ENCODE measurements at places on chromosomes 3 and 15.

- no peak for DNase-seq
Measured at GRCh38 chr3:127320529-127321121, 32.8 kb upstream of the PRR20G start.

GRCh38 chr3:166304584-166304983 lies 467.4 kb upstream of the BCHE start:
- DNase-seq = no peak

- DNase-seq = no peak
Measured at GRCh38 chr3:186964616-186965015, 34.3 kb downstream of the ST6GAL1 start.

- peak; percentile 85 for DNase-seq
Measured at GRCh38 chr3:197428117-197428801, 127.5 kb downstream of the BDH1 start.

DNA sequence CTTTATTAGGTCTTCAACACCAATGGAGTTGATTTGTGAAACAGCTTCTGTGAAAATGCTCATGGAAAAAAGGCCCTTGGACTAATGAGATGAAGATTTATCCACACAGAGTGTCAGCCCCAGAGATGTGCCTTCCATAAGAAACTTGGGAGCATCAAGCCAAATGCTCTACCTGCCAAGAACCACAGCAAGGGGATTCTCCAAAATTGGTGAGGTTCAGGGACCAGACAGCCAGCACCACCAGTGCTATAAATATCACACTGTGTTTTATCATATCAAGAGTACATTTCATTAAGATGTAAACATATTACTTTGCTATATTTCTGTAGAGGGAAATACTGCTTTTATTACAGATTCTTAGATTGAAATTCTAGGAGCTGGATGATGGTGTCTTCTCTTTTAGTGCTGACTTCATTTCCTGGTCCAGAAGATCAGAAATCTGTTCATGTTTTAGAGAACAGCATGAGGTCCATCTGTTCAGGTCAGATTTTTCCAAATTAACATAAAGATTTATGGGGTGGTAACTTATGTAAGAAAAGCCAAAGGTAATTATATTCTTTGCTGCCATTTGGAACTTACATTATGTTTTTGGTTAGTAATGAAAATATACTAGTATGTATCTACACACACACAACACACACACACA lies 17.7 kb downstream of the SLC35G2 start:
- no peak for DNase-seq

DNA sequence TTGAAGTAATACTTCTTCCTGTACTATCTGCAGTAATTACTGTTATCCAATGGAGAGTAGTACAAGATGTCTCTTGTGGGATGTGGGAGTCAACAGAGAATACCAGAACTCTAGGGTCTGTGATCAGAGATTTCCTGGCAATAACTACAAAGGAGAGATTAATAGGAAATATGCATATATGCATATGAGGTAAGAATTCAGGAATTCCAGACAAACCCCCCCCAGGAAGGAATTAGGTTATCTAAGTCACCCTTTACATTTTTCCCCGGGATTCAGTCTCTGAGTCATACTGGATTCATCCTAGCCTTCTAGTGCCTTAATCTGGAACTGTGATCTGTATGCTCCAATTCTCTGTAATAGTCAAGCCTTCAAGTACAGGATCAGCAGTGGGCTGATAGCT lies 49.4 kb downstream of the GTF2E1 start:
- DNase-seq = peak; percentile 77

DNA sequence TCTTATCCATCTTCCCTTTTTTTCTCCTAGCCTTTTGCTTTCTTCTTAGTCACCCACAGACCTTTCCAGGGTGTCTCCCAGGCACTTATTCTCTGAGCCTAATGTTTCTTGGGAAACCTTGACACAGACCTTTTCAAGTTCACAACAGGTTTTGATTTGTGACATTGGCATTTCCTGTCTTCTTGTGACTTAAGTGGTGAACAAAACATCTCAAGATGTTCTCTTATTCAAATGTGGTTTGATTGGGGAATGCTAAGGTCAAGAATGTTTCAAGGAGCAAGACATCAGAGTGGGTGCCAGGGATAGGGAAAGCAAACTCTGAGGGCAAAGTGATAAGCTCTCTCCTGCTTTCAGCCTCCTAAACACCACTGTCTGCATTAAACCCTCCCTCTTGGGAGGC lies 68.2 kb upstream of the GSK3B start:
- DNase-seq = peak; percentile 32

DNA sequence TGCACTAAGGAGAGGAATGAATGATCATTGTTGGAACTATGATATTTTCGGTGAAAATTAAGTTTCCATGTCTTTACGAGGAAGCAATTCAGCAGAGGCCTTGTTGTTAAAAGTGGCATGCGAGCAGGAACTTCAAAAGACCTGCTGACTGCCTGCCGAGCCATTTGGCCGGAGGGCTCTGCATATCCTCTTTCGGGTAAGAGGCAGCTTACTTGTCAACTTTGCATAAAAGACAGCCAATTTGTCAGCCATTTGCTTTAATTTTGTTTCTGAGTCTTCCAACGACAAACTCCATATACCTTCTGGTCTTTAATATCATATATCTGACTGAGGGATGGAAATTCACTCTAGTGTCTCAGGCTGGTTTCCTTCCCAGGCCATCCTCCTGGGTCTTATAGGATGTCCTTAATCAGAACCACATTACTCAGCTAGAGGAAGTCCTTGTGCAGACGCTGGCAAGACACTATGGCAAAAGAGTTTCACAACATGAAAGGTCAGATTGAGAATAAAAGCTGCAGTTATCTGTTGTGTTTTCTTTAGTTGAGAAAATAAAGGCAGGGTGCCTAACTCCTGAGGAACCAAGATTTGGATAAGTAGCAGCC lies 128.7 kb upstream of the WNT5A start:
- peak; percentile 42 for DNase-seq

DNA sequence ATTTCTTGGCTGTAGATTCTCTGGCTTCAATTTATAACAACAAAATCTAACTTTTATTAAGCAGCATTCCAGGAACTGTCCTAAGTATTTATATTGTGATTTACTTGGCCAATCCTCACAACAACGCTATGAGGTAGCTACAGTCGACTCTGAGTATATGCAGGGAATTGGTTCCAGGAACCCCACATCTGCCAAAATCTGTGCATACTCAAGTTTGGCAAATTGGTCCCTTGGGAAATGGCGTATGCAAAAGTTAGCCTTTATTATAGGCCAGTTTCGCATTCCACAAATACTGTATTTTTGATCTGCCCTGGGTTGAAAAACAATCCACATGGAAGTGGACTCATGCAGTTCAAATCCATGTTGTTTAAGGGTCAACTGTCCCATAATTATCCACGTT lies 53.9 kb downstream of the RAP2B start:
- DNase-seq = peak; percentile 19

GRCh38 chr3:11991751-11992150 lies 12.4 kb upstream of the SYN2 start:
- DNase-seq = no peak

- DNase-seq = no peak
Measured at GRCh38 chr3:106376016-106376570, 507.3 kb upstream of the CBLB start.

GRCh38 chr15:40217166-40217824 lies 21.6 kb upstream of the PAK6 start:
- peak; percentile 76 for DNase-seq

- DNase-seq = no peak
Measured at GRCh38 chr15:78033864-78034263, 43.6 kb downstream of the TBC1D2B start.

GRCh38 chr3:135779024-135779423 lies 186.5 kb upstream of the PPP2R3A start:
- DNase-seq = no peak

GRCh38 chr3:189389346-189389745 lies 217.6 kb downstream of the TPRG1 start:
- no peak for DNase-seq

GRCh38 chr3:80097674-80098073 lies 329.9 kb upstream of the ROBO1 start:
- no peak for DNase-seq

DNA sequence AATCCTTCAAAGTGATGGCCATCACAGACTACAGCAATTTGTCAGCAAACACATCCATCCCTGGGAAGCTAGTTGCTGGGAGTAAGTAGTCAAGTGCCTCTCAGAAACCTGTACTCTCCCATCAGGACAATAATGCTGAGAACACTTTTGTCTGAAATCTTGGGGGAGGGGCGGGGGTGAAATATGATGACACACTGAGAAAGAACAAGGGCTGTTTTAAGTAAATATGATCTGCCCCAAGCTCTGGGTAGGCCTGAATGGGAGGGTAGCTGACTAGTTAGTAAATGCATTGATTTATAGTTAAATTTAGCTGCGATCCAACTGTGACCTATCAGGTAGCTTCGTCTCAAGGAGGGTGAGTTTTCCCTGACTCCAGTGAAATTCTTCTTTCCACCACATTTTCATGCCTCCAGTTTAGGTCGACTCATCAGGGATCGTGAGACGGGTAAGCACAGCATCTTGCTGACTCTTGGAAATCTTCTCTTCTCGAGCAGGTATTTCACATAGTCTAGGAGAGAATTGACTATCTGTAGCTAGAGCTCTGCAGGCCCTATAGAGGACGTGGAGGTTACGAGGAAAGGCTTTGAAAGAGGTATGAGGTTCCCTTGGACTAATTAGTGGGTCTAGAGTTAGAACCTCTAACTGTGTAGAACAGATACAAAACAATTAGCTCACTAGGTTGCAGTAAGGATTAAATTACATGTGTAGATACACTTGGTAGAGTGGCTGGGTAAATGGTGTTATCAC lies 213.4 kb upstream of the SLC2A2 start:
- no peak for DNase-seq

GRCh38 chr3:47380026-47380600 lies 708 bp upstream of the PTPN23 start:
- no peak for DNase-seq

DNA sequence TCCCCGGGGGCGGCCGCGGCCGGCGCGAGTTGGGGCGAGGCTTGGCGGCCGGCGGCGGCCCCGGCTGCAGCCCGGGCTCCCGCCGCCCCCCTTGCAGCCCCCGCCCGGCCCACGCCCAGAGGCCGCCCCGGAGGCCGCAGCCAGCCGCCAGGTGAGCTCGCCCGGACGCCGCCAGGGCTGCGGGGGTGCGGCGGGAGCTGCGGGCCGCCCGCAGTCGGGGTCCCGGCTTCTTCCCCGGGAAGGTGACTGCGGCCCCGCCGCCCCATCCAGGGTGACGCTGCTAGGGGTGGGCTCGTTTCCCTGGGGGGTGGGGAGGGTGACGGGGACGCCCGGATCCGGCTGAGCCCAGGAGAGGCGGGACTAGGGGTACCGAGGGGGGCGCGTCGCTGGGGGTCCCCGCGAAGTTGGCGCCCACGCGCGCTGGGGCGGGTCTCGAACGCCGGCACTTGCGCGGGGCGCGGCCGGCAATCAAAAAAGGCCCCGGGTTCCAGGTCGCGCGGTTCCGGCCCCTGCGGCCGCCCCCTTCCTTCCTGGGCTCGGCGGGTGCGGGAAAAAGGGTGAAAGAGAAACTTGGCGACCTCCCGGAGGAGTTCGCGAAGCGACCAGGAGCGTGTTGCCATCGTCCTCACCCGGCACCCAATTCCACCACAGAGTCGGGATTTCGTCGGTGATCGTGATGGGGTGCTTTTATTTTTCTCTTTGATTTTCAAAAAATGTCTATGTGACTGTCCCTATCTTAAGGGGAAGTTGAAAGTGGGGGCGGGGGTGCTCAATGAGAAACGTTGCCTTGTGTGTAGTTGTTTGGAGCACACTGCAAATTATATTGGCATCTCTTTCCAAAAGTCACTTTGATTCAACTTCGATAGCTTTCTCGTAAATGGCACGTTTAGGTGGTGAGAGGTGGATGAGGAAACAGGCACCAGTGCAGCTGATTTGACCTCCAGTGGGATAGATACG lies 619 bp downstream of the ATXN7 start:
- peak; percentile 47 for DNase-seq

DNA sequence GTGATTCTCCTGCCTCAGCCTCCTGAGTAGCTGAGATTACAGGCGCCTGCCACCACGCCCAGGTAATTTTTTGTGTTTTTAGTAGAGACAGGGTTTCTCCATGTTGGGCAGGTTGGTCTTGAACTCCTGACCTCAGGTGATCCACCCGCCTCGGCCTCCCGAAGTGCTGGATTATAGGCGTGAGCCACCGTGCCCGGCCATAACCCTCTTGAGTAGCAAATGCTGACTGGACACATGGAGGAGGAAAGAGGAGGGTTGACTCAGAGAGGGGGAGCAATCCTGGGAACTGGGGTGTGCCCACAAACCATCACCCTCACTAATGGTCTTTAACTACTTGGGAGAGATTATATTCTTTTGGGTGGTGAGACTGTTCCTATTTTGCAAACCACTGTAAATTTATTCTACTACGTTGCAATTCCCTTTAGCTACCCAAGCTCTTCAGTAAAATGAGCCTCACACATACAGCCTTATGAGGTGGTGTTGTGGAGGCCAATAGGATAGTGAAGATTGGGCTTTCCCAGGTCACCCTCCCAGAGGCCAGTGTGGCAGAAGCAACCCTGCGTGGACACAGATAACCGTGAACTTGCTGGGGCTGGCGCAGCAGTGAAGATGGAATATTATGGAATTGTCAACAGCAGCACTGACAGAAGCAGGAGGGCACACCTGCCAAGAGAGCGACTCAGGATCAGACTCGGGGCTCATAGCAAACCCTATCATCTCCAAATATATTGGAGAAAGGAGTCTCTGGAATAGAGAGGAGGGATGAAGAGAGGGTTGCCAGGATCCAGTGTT lies 37.4 kb downstream of the TLNRD1 start:
- no peak for DNase-seq

- no peak for DNase-seq
Measured at GRCh38 chr15:53872410-53872809, 105.8 kb upstream of the UNC13C start.

DNA sequence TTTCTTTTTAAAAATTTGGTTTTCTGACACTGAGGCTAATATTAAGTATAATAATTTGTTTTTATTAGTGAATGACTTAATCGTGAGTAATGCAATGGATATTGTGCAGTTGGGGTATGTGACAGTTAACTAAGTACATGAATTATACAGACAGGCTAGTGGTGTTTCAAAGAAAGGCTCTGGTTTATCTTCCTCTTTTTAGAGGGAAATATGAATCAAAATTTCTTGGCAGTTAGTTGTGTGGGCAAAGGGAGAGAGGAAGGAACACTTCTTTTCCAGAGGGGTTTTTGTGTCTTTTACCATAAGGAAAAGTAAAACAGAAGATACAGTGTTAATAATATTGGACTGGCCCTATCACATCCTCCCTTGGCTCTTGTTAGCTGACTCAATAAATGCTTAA lies 2.7 kb downstream of the ZNF654 start:
- DNase-seq = no peak
